ENCODE measurements at places on chromosomes 5 and 9.

DNA sequence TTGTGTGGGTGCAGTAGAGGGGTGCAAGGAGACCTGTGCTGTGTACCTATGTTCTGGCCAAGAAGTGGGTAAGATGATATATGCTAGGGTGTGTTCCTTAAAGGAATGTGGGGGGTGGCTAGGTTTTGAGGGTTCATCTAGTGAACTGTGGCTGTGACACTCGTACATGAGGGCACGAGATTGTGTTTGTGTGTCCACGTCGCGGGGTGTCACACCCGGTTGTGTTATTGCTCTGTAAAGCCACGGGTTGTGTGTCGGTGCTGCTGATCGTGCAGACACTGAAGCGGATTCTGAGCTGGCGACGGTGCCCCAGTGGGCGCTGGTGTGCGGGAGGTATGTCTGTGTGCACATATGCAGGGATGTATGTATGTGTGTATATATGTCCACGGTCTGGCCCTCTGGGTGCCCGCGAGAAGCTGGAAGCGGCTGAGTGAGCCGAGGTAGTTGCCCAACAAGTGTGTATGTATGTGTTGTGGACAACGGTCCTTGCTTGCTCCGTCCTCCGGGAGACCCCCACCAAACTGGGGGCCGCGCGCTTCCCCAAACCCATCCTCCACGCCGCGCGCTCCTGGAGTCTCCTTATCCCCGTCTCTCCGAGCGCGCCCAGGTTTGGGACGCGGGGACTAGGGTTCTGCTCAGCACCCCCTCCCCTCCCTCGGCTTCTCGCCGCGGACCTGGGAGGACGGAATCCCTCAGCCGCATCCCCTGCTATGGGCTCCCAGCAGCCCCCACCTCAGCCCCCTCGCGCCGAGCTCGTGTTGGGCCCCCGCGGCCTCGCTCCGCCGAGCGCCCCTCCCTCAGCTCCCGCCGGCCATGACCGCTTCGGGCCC lies 639 bp downstream of the PCDH1 start:
- no peak for DNase-seq

DNA sequence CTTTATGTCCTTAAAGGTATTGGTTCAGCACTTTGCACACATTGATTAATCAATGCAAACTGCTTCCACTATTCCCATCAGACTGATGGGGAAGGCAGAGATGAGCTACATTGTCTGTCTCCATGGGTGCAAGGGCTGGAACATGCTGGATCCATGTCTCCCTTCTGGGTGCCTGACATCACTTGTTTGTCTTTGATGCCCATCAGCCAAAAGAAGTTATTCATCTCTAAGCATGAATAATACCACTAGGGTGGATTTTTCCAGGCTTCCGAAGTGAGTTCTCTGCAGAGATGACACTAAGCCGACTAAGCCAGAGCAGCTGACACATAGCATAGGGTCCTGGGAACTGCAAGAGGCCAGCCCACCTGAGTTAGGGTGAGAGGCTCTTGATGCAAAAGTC lies 8.7 kb downstream of the FGF1 start:
- DNase-seq: no peak

GRCh38 chr9:94999832-95000231 lies 273.3 kb downstream of the AOPEP start:
- no peak for DNase-seq

DNA sequence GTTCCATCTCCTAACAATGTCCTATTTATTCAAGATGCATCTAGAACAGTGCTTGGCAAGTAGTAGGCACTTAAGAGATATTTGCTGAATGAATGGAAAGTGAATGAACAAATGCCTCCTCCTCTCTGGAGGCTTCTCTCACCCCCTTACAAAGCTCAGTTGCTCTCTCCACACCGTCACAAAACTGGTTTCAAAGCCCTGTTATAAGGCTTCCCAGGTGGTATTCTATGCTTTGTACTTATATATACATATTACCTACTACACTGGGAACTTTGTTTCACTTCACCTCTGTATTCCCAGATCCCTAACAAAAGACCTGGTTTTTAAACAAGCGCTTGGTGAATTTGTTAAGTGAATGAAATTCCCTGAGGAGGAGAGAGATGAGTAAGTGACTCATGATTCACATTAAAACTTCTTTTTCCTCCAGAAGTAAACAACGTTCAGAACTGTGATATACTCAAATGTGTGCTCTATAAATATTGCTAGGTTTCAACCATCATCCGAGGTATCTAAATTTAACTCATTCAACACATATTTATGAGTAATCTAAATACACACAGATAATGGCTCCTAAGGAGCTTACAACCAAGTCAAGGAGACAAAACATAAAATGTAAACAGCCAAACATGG lies 36.0 kb downstream of the DENND1A start:
- DNase-seq: peak; percentile 48

DNA sequence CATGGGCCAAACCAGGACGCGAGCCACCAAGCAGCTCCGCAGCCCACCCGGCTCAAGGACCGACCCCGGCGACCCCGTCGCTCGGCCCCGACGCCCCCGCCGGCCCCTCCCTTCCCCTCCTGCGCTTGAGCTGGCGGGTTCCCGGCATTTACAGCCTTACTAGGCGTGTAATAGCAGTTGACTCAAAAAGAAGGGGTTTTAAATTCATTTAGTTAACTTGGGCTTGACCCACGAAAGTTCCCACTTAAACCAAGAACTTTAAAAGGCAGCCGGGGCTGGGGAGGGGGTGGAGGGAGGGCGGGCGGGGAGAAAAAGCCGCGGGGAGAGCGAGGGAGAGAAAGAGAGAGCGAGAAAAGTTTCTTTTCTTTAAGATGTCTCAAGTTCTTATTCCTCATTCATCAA lies 636 bp downstream of the PRDM12 start:
- DNase-seq: no peak

DNA sequence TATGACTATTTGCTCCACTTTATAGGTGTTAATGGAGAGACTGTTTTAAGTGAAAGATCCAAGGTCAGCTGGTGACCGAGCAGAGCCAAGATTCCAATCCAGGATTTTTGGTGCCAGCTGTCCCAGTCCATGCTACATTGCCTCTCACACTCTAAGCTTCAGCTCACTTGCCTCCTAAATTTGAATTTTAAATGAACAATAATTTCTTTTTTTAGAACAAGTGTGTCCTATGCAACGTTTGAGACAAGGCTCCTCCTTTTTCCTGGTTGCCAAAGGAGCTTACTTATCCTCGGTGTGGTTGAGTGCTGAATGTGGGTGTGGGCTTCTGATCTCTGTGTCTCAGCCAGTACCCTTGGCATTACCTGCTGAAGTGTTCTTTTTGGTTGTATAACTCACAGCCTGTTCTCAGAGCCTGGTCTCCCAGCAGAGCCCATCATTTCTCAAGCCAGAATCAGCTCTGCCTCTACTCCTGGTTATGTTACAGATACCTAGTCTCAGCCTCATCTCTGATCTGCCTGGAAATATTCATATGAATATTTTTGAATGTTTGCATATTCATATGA lies 4.0 kb upstream of the PRRC1 start:
- no peak for DNase-seq

GRCh38 chr5:94072116-94072515 lies 330.7 kb upstream of the POU5F2 start:
- peak; percentile 31 for DNase-seq

- DNase-seq: peak; percentile 1
Measured at GRCh38 chr9:10855847-10856246, 243.0 kb upstream of the PTPRD start.

- no peak for DNase-seq
Measured at GRCh38 chr9:136742591-136743391, at the start of gene LCN10. Gene LCN10 (minus strand): TSS chr9:136742940. CDS start chr9:136742903, 37 bp downstream.

DNA sequence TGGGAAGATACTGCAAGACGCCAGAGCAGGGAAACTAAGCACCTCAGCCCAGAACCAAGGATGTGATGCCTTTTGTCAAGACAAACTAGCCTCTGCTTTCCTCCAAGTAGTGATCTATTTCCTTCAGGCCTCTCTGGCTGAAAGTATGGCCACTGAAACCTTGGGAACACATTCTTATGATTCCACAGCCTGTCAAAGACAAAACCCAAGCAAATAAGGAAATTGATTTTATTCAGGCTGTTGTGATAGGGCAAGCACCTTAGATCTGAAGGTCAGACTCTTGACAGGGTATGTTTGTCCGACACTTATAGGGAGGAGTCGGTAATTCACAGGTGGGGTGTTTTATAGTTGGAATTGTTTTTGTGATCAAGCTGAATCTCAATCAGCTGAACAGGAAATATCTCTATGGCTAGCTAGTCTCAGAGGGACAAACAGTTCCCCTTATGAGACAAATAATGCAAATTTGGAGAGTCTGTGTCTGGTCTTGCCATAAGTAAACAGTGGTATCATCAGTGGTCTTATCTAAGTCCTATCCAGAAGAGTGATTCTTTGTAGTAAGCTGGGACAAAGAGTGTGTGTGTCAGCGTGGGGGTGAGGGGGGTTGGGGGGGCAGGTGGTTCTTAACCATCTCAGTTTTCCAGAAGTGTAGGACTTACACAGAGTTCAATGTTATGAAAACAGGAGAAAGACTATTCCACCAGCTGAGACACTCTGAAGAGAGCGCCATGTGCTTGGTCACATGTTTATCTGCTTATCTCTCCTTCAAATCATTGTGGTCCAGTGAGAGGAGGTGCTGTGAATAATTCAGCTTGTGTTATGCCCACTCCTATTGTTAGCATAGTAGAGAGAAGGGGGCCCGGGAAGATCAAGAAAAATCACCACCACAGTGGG lies 6.7 kb upstream of the ZCCHC10 start:
- DNase-seq: no peak

GRCh38 chr5:89267788-89268187 lies 384.8 kb upstream of the MEF2C start:
- DNase-seq: no peak

DNA sequence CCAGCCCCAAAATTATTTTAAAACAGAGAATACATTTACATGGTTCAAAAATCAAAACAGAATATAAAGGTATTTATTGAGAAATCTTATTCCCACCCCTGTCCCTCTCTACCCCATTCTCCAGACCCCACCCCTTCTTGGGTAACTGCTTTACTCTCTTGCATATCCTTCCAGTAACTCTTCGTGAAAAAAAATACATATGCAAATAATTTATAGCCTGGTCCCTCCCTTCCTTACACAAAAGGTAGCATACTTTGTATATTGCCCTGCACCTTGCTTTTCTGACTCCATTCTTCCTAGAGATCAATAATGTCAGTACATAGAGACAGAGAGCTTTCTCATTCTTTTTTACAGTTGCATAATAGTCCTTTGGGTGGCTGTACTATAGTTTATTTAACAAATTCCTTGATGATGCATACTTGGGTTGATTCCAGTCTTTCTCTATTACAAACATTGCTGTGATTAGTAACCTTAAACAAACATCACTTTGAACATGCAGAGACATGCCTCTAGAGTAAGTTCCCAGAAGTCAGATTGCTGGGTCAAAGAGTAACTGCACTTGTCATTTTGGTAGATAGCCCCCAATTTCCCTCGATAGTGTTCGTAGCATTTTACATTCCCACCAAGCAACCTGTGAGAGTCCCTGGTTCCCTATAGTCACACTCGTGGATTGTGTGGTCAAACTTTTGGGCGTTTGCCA lies 47.9 kb downstream of the STOM start:
- peak; percentile 91 for DNase-seq

DNA sequence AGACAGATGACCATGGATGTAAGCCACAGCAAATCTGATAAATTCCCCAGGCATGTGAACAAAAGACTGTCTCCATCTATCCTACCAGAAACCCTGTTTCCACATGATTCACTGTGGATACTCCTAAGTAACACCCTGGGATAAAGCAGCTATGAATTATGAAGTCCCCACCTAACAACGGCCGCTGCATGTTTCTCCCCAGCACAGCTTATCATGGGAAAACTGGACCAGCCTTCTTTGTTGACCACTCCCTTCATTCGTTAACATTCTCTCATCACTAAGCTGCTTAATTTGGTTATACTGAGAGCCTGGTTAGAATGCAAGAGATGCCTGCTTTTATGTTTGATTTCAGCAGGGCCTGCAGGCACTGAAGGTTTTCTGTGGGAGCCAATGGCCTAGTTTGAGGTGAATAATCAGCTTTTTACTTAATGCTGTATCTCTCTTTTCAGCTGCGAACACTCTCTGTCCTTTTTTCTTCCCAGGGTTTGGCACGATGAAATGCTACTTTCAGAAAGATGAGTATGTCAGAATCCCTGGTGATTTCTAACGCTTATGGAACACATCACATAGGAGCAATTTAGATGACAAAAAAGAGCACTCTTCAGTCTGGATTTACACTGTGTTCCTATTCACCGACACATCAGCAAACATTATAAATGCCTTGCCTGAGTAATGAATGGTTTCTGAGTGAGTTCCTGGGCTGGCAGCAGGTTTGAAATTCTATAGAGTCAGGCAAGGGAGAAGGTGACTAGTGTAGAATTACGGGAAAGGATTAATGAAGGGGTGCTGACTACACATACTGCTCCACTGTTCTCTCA lies 318.4 kb upstream of the ZNF608 start:
- peak; percentile 50 for DNase-seq

DNA sequence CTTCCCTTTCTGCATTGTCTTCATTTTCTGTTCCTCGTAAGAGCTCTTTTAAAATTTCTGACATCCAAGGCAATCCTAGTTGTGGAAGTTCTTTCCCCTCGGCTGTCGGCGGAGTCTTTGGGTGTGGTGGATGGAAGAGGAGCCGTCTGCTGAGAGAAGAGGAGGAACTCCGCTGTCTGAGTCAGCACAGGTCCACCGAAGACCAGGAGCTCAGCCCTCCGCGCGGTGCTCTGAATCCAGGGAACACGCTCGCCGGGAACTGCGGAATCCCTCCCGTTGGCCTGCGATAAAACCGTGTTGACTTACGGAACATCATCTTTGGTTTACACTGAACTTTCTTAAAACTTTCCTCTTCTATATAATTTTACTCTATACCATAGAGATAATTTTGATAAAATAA lies 100.7 kb upstream of the IRX4 start:
- DNase-seq: no peak

DNA sequence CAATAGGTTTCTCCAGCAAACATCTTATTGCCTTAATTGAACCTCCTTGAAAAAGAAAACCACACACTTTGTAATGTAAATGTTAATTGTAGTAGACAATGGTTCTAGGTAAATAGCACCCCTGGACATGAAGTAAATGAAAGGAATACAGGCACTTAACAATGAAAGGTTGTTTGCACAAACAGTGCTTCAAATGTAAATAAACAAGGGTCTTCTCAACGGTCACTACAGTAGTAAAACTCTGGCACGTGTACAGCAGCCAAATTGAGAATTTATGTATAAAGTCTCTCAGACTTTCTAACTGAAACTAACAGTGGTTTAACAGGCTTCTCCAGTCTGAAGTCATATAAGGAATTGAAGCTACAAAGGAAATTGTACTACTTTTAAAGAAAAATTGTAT lies 218.3 kb downstream of the MEF2C start:
- no peak for DNase-seq

- no peak for DNase-seq
Measured at GRCh38 chr9:78150312-78150982, 85.4 kb upstream of the CEP78 start.

GRCh38 chr9:88502552-88503034 lies 32.4 kb upstream of the NXNL2 start:
- no peak for DNase-seq

Measured in fibroblast of skin of right quadriceps (primary cell).